GOT3 (cell line): ENCODE measurements at places on chromosomes 7 and 10.

DNA sequence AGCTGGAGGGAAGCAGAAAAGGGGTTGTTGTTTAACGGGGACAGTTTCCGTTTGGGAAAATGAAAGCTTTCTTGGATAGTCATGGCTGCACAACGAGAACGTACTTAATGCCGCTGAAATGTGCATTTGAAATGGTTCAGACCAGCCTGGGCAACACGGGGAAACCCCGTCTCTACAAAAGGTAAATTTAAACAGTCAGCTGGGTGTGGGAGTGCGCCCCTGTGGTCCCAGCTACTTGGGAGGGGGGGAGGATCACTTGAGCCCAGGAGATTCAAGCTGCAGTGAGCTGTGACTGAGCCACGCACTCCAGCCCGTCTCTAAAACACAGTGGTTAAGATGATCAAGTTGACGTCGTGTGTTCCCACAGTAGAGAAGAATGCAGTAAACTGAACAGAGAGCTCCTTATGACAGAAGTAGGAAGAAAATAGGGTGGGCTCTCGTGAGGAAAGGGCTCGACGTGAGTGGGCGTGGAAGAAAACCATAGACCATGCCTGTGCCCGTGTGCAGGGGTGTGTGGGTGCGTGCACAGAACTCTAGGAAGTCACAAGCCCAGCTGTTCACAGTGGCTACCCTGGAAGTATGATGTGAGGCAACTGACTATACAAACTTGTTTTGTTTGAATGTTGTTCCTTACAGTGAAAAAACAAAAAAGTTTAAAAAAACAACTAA lies 4.1 kb upstream of the FUOM start:
- no peak for DNase-seq

GRCh38 chr10:103551619-103552602 lies 58.4 kb downstream of the NEURL1 start:
- no peak for DNase-seq

- no peak for DNase-seq
These were observed 79.8 kb downstream of the CHN2 start for GRCh38 chr7:29274146-29275017.

DNA sequence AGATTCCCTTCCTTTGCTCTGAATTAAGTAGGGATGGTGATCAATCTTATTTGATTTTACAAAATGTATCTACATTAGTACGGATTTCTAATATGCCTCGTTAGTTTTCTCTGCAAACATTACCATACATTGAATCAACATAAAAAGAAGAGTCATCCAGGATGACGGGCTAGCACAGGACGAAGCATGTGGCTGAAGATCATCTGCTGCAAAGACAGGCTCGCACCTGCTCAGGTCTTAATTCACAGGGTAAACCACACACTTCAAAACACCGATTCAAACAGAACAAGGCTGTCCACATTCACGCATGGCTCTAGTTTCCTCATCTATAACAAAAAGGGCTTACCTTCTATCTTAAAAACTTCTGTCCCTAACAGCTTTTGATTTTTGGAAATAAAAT lies 323.0 kb downstream of the PARD3 start:
- DNase-seq = no peak

- no peak for DNase-seq
These were observed 25.3 kb upstream of the LEP start for GRCh38 chr7:128215739-128216138.

DNA sequence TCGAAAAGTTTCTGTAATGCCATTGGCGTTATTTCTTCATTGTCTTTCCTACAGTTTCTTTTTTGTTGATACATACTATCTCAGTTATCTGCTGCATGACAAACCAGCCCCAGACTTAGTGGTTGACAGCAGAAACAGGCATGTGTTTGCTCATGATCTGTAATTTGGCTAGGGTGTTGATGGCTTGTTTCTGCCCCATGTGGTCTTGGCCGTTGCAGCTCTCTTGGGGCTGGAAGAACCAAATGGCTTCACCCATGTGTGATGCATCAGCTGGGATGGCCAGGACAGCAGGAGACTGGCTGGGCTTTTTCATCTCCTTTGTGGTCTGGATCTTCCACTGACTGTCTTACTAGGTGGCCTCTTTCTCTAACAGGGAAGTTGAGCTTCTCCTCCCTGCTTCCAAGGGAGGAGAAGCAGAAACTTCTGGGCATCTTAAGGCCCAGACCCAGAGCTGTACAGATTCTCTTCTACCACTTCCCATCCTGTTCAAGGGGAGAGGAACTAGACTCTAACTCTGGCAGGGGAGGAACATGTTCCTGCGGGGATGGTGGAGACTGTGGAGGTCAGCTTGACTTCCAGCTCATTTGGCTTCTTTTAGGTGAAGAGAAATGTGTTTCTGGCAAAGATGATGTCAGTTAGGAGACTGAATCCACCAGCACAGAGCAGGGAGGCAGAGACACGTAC lies 89.3 kb downstream of the FANK1 start:
- DNase-seq = no peak

DNA sequence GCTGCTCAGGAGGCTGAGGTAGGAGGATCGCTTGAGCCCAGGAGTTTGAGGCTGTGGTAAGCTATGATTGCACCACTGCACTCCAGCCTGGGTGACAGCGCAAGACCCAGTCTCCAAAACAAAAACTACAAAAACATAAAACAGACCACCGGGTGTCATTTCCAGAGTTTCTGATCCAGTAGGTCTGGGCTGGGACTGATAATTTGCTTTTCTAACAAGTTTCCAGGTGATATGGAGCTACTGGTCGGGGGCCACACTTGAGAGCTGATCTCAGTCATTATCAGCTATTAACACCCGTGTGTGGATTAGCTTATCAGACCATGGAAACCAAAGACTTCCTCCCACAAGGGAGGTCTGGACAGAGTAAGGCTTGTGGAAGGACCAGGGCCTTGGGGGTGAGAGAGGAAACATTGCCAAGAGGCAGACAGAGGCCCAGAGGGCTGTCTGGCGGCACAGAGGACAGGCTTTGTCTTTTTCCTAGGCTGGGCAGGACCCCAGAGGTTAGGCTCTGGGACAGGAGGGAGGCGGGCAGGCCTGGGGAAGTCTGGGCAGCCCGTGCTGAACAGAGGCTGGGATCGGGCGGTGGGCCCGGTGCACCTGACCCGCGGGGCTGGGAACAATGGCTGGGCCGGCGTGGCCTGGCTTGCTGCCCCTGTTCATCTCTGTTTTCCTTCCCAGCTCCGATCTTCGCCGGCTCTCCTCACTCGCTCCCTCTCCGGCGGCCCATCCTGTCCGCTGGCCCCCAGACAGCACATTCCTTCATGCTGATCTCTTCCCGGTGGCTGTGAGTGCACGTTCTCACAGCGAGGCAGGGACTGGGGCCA lies 25.2 kb downstream of the TMEM270 start:
- DNase-seq = no peak

DNA sequence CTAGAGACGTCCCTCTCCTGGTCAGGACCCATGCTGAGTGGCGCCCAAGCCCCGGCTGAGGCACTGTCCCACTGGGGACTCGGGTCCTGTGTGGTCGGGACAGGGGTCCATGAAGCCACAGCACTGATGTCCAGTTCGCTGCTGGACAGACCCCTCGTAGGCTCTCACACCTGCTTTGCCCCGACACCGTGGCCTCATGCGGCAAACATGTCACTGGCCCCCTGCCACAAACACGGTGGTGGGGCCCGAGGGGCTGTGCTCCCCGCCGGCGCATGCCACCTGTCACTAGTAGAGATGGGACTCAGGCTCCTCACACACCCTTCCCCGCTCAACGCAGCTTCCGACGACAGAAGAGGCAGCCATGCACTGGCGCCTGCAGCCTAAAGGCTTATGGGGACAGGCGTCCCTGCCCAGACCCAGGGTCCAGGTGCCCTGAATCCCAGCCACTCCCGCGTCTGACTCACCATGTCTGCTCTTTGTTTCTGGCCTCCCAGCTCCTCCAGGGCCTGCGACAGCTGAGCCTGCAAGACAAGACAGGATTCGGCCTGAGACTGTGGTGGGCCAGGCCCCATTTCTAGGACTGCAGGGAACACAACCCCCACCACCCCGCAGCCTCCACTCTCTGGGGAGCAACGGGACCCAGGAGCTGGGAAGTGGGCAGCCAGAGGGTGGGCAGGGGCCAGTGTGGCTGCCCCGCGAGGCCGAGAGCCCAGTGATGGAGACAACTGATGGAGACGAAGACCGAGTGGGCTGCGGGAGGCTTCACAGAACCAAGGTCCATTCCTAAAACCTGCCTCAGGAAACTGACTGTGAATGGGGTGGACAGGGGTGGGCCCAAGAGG lies 230.9 kb downstream of the MAD1L1 start:
- DNase-seq = no peak

DNA sequence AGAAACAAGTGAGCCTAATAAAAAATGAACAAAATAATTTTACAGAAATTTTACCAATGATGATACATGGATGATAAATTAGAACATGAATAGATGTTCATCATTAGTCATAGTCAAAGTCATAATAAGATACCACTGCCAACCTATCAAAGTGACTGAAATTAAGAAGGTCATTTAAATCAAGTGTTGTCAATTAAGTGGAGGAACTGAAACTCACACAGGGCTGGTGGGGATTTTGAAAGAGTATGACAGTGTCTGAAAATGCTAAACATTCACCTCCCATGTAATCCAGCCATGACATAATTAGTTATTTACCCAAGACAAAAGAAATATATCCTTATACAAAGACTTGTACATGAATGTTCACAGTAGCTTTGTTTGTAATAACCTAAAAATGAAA lies 57.1 kb upstream of the DYNC1I1 start:
- no peak for DNase-seq

GRCh38 chr10:132342553-132342952 lies 10.6 kb downstream of the LRRC27 start:
- DNase-seq = no peak
